ENCODE measurements at places on chromosomes 5 and 9.

DNA sequence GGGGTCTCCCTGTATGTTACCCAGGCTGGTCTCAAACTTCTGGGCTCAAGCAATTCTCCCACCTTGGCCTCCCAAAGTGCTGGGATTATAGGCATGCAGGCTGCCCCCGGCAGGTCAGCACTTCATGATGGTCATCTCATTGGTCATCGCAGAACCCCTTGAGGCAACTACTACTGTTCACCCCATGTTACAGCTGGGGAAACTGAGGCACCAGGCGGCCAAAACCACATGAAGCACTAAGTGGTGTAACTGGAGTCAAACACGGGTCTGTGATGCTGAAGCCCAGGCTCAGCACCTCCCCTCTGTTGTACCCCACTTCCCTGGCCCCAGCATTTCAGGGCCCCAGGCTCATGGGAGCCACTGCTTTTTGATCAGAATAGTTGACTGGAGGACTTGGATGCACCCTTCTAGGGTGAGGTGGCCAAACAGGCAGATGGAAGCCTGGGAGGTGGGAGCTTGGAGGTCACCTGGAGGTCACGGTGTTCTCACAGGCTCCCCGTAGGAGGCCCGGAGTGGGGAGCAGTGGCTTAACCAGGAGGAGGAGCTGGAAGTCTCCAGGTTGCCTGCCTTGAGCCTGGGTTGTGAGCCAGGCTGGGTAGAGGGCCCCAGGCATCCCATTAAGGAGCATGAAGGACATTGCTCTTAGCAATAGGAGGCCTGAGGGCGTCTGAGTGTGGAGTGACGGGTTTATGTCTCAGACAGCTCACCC, 57.3 kb upstream of the RPL26L1 start:
- DNase-seq, result peak; percentile 80

- peak; percentile 47 for DNase-seq
Observed at GRCh38 chr5:10289353-10289752, 18.3 kb downstream of the CMBL start.

DNA sequence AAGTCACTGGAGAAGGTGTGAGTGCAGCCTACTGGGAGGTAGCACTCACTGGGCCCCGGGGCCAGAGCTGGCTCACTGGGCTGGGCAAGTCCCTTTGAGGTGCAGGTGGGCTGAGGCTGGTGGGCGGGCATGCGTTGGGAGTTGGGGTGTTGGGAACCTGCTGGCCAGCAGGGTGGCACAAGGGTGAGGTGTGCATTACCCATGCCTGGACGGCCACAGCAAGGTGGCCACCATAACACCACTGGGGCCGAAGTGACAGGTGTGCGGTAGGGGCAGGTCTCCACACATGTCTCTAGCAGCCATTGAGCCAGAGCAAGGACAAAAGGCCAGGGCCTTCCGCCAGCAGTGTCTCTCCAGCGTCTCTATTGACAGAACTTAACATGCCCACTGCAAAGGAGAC, 22.6 kb downstream of the PRRT1B start:
- DNase-seq, result no peak

- no peak for DNase-seq
Observed at GRCh38 chr9:133673258-133673655, 37.1 kb downstream of the DBH start.

- DNase-seq, result no peak
Observed at GRCh38 chr9:74595286-74595685, 98.2 kb downstream of the RORB start.

GRCh38 chr5:180832638-180833068, 28.4 kb downstream of the ZFP62 start:
- no peak for DNase-seq

DNA sequence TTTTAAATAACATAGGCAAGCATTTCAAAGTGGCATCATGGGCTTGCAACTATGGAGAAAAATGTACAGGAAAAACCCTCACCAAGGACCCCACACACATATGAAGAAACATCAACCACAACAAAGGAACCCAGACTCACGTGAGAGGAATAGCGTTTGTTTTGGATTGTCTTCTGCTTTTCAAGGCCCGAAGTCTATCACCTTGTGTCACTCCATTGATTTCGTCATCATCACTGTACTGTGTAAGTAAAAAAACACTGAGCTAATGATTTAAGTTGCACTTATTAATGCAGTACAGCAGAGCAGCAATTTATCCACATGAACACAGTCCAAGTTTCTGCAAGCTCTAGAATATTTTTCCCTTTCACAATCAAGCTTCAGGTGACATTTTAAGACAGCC, 72.4 kb downstream of the HABP4 start:
- no peak for DNase-seq
